ENCODE measurements at places on chromosomes 13 and 19.

- no peak for DNase-seq
Measured at GRCh38 chr13:28246891-28247290, 108.5 kb downstream of the PAN3 start.

DNA sequence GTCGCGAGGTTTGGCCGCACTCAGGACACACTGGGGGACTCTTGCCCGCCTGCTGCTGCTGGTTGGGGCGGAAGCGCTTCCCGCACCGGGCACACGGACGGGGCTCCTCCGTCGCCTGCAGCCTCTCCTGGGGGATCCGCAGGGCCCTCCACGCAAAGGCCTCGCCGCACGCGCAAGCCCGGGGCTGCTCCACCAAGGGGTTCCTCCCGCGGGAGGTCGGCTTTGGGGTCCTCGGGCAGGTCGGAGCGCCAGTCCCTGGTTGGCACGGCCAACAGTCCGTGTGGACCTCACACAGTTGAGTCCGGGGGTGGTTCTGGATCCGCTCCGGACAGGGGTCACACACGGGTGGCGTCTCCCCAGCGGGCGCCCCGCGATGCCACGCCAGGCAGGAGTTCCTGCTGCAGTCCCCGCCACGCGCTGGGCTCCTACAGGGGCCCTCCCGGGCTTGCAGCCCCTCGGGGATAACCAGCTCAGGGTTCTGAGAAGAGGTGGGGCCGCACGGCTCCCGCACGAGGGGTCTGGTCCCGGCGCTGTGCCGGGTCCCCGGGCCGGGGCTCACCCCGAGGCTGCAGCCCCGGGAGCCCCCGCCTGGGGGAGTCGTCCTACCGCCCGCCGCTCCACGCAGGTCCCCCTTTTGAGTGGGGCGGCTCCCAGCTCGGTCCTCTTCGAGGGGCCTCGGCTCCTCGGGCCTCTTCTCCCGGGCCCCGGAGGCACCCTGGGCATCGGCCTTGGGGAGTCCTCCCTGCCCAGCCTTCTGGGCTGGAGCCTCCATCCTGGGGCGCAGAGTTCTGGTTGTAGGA, 6.2 kb upstream of the ZNF497 start:
- no peak for DNase-seq

- DNase-seq: no peak
Measured at GRCh38 chr13:73194310-73194709, 135.5 kb downstream of the KLF5 start.

- DNase-seq: no peak
Measured at GRCh38 chr19:49554701-49555181, 25.6 kb downstream of the NOSIP start.

GRCh38 chr19:48900477-48901406, 630 bp downstream of the NUCB1 start:
- DNase-seq: no peak

- no peak for DNase-seq
Measured at GRCh38 chr19:4970558-4971423, 1.9 kb downstream of the KDM4B start.

DNA sequence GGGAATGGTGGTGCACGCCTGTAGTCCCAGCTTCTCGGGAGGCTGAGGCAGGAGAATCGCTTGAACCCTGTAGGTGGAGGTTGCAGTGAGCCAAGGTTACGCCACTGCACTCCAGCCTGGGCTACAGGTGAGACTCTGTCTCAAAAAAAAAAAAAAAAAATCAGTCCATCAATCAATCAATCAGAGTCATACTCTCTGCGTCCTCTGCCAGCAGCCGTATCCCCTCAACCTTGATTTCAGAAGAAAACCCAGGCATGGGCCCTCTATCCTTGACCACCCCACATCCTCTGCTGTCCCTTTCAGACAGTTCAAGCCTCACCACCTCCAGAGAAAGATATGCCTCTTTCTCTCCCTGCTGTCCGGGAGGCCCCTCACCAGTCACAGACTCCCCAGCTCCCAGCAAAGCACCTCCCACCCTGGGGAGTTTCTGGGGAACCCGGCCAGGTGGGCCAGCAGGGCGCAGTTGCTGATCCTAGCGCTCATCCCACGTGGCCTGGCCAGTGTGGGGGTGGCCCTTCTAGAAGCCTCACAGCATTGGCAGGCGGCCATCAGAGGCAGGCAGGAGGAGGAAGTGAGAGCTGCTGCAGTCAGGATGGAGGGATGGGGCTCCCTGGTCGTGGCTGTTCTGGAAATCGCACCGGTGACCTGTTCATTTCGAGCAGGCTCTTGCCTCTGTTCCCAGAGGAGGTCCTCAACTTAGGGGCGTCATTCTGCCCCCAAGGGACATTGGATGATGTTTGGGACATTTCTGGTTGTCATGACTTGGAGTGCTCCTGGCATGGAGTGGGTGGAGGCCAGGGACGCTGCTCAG, 10.2 kb upstream of the JSRP1 start:
- DNase-seq: peak; percentile 34

DNA sequence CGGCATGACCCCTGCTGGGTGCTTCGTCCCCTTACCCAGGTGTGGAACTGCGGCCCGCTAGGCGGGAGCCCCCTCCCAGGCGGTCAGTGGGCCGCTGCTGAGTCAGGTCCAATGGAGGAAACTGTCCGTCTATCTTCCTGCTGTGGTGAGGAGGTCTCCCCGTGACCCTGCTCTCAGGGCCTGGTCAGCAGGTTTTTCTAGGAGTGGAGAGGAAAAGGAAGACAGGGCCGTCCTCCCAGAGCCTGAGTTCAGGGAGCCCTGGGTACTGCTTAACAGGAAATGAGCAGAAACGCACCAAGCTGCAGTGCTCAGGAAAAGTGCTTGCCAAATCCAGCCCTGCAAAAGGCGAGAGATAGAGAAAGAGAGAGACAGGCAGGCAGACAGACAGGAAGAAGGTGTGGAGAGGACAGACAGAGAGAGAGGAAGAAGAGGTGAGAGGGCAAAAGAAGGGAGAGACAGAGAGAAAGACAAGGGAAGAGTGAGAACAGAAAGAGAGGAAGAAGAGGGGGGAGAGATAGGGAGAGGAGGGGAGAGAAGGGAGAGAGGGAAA, 10.3 kb downstream of the SH3GL1 start:
- DNase-seq: no peak

GRCh38 chr19:10830370-10830769, 5.6 kb downstream of the TMED1 start:
- DNase-seq: no peak
